ENCODE measurements at places on chromosomes 13 and 19.
A peak's percentile ranks its signal among the peaks of the same experiment; 100 is the strongest.

GRCh38 chr13:74904556-74904955, 577.4 kb downstream of the TBC1D4 start:
- DNase-seq = no peak

GRCh38 chr19:50215820-50216219, 12.4 kb downstream of the MYH14 start:
- DNase-seq = no peak

- no peak for DNase-seq
These were observed 24.8 kb downstream of the N4BP2L1 start for GRCh38 chr13:32403108-32403507.

DNA sequence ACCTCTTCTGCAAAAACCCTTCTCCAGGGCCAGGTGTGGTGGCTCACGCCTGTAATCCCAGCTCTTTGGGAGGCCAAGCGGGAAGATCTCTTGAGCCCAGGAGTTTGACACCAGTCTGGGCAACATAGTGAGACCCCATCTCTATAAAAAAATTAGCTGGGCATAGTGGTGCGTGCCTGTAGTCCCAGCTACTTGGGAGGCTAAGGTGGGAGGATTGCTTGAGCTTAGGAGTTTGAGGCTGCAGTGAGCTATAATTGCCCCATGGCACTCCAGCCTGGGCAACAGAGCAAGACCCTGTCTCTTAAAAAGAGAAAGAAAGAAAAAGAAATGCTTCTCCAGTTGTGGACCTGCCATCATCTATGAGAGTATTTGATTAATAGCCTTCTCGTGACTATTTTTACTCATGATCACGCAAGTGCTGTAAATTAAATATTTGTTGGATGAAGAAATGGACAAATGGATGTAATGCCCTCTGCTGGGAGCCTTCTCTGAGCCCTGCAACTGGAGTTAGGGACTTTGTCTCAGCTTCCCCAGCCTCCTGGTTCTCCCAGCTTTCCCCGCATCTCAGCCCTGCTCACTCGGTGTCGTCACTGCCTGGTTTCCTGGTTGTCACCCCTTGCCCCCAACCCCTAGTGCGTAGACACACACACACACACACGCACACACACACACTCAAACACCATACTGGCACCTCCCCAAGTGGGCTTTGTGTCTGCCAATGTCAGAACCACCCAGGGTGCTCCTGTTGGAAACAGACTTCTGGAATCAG, 12.2 kb downstream of the WIZ start:
- DNase-seq = no peak

DNA sequence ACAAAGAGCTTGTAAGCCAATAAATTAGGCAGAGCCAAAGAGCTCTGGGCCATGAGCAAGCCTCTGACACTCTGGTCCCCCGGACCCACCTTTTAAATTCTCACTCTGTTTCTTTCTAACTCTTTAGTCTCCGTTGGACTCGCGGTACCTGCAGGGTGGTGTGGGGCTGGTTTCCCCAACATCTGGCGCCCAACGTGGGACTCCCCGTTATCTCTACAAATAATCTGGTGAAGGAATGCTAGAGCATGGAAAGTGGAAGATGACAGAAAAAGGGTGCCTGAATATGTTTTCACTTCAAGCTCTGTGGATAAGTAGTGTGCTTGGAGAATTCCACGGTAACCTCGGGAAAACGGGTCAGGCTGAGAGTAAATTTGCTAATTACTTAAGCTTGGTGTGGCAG, 36.5 kb upstream of the CYP2B6 start:
- DNase-seq = no peak

GRCh38 chr19:28940751-28941500, 272.0 kb downstream of the UQCRFS1 start:
- DNase-seq = peak; percentile 84

- no peak for DNase-seq
These were observed 15.5 kb upstream of the OLFM4 start for GRCh38 chr13:53013113-53013512.

- DNase-seq = no peak
These were observed 209.7 kb downstream of the LACC1 start for GRCh38 chr13:44089452-44089851.

GRCh38 chr13:114151031-114151430, 18.6 kb upstream of the RASA3 start:
- DNase-seq = no peak

GRCh38 chr13:32051156-32051555, 19.6 kb downstream of the FRY start:
- no peak for DNase-seq

- no peak for DNase-seq
These were observed 418.9 kb downstream of the DIAPH3 start for GRCh38 chr13:59744747-59745391.

DNA sequence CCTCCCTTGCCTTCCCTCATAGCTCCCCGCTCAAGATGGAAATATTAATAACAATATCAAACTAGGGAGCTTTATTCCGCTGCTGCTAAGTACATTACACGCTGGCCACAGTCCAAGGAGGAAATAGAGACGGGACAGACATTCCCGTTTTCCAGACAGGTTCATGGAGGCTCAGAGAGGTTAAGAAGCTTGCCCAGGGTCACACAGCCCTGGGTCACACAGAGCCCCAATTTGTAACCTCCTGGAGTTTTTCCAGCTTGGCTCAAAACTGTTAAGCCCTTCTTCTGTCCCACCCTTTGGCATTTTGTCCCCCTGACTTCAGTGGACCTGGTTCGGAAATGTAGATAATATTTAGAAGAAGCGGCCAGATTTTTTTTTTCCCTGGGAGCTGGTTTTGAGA, 2.0 kb downstream of the BICRA start:
- DNase-seq = no peak

DNA sequence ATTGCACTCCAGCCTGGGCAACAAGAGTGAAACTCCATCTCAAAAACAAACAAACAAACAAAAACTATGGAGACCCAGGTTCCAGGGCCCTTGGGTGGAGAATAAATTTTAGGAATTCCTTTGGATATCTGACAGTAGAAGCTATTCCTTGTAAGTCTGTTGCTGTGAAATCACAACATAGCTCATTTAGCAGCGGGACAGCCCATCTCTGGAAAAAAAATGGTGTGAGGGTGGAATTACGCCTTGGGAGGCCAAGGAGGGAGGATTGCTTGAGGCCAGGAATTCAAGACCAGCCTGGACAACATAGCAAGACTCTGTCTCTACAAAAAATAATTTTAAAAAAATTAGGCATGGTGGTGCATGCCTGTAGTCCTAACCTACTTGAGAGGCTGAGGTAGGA, 15.7 kb downstream of the HMGB1 start:
- DNase-seq = no peak

- no peak for DNase-seq
These were observed 233.9 kb downstream of the KCNRG start for GRCh38 chr13:50249144-50249521.

DNA sequence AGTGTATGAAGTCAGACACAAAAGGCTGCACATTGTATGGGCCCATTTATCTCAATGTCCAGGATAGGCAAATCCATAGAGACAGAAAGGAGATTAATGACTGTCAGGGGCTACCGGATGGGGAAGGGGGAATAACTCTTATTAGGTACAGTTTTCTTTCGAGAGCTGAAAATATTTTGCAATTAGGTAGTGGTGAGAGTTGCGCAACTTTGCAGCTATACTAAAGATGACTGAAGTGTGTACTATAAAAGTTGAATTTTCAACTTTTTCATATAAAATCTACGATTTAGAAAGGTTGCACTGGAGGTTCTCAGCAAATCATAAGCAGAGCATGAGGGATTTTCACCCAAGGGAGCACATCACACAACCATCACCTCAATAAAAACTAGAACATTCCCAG, 16.1 kb upstream of the SLC15A1 start:
- DNase-seq = no peak

DNA sequence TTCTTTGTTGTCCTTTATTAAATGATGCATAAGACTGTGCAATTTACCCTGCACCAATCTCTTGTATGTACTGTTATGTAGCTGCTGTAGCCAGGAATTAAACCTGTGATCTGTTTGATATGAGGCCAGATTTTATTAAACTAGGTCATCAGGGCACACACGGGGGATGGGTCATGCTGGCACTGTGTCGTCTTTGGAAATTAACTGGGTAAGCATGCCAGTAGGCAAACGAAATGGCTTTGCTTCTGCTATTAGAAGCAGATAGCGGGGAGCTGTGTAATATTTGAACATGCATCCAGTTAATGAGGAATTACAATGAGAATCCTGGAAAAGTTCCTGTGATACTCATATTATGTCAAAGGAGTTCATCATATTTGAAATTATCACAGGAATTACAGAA, 23.5 kb downstream of the MTUS2 start:
- no peak for DNase-seq

DNA sequence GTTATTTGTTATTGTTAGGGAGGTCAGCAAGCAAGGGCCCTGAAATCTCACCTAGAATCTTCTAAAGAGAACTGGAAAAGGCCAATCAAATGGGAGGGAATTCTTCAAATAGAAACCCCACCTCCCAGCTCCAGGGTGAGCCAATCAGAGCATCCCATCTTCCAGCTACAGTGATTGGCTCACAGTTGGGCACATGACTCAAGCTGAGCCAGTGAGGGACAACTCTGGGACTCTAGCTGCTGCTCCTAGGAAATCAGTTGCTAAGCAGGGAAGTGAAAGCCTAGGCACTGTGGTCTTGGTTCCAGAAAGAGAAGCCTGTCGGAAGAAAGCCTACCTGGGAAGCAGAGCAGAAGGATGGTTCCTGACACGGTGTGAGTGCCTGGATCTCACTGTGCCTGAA, 13.4 kb downstream of the TM6SF2 start:
- DNase-seq = peak; percentile 31

DNA sequence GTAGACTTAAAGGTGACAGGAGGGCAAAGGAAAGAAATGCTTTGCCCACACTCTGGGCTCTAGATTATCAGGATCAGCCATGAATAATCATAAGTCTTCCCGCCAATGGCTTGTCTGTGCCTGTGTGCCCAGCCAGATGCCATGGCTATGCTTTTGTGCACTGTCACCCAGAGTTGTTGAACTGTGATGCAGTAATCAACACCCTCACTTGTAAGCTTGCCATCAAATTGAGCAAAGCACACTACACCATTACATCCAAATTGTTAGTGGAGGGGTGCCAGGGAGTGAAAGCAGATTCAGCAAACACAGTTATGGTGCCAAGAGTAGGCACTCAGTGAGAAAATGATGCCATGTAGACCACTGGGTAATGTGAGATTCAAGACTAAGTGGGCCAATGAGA, 845.3 kb upstream of the MIR17HG start:
- no peak for DNase-seq

- DNase-seq = no peak
These were observed 51.3 kb downstream of the TBC1D4 start for GRCh38 chr13:75430436-75431209.

GRCh38 chr13:31850041-31850555, 110.8 kb downstream of the RXFP2 start:
- no peak for DNase-seq

GRCh38 chr19:13044231-13044836, 49.1 kb downstream of the NFIX start:
- peak; percentile 63 for DNase-seq

DNA sequence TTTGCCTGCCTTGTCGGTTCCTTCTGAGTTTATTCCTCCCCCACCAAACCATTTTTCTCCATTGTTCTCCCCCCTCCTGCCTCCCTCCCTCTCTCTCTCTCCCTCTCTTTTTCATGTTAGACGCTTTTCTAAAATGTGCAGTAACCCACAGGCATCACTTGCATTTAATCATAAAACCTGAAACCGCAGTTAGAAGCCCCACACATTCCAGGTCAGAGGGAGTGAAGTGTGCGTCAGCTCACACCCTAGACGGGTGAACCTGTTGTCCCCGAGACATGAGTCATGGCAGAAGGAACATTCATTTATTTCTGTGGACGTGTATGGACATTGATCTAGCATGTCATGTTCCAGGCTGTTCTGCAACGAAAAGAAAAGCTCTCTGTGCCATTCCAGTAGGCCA, 19.9 kb downstream of the ONECUT3 start:
- DNase-seq = peak; percentile 70

DNA sequence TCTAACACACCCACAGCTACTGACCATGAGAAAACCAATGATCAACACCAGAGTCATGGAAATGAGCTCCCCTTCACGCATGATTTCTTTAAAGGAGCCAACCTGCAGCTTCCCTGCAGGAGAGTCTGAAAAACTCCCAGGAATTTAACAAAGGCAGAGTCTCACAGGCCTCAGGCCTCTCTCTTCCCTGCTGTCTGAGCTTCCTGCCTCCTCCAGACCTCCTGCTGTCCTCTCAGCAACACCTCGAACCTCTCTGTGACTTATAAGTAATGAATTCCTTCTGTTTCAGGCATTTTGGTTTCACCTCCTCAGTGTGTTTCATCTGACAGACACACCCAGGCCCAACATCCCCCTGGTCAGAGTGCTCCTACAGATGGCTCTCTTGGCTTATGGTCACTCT, 1044.4 kb downstream of the UQCRFS1 start:
- no peak for DNase-seq

DNA sequence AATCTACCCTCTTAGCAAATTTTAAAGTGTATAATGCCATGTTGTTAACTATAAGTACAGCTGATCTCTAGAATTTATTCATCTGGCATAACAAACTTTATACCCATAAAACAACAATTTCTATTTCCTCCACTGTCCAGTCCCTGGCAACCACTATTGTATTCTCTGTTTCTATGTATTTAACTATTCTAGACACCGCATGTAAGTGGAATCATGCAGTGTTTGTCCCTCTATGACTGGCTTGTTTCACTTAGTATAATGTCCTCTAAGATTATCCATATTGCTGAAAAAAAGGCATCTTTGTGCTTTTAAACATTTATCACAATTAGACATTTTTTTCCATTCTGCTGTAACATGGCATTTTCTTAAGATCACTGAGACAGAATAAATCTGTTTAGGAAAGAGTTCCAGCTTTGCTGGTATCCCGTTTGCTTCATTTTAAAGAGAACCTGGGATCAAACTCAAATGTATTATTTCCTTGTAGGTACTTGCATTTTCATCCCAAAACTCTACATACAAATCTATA, 1191.0 kb downstream of the SLITRK5 start:
- no peak for DNase-seq

- DNase-seq = peak; percentile 71
These were observed 10.1 kb downstream of the AP2S1 start for GRCh38 chr19:46840498-46840942.

DNA sequence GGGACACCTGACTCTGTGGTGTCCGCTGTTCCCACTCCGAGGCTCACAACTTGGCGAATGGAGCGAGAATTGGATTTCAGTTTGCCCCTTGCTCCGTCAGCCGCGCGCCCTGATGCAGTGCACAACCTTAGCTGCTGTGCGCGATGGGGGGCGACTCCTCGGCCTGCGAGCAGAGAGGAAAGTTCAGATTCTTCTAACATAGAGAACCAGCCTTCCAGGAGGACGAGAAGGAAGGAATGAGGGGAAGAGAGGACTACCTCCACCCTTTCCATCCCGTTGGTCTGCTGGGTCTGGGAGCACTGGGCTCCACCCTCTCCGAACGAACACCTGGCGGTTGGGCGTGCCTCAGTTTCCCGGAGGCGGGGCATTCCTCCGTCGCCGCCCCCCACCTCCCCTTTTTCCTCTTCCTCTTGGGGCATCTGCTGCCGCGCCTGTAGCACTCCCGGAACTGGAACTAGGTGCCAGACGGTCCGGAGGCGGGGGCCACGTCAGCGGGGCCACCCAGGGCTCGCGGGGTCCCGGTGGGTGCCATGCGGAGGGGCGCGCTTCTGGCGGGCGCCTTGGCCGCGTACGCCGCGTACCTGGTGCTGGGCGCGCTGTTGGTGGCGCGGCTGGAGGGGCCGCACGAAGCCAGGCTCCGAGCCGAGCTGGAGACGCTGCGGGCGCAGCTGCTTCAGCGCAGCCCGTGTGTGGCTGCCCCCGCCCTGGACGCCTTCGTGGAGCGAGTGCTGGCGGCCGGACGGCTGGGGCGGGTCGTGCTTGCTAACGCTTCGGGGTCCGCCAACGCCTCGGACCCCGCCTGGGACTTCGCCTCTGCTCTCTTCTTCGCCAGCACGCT, at the start of gene KCNK6:
Gene KCNK6, plus strand, starts transcription at position 425 of the 838 bp plus-strand sequence. Its CDS starts 106 bp downstream, at position 531.
- peak; percentile 38 for DNase-seq

GRCh38 chr13:26604784-26605545, 47.5 kb downstream of the WASF3 start:
- no peak for DNase-seq

All from EL (cell line).